ENCODE measurements at places on chromosomes 5 and 9.

DNA sequence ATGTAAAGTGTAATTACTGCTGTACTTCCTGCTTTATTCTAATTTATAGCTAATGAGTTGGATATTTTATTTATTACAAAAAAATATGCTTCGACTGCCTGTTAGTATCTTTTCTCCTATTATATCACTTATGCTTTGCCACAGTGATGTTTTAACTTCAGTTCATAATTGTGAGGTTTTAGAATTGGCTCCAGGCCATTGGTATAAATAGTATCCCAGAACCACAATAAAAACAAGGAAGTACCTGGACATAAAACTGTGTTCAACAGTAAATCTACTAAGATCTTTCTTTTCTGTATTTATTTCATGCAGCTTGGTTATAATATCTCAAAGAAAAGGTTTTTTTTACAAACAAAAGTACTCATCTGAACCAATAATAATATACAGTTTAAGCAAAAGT lies 354.3 kb upstream of the CDH9 start:
- DNase-seq: no peak

DNA sequence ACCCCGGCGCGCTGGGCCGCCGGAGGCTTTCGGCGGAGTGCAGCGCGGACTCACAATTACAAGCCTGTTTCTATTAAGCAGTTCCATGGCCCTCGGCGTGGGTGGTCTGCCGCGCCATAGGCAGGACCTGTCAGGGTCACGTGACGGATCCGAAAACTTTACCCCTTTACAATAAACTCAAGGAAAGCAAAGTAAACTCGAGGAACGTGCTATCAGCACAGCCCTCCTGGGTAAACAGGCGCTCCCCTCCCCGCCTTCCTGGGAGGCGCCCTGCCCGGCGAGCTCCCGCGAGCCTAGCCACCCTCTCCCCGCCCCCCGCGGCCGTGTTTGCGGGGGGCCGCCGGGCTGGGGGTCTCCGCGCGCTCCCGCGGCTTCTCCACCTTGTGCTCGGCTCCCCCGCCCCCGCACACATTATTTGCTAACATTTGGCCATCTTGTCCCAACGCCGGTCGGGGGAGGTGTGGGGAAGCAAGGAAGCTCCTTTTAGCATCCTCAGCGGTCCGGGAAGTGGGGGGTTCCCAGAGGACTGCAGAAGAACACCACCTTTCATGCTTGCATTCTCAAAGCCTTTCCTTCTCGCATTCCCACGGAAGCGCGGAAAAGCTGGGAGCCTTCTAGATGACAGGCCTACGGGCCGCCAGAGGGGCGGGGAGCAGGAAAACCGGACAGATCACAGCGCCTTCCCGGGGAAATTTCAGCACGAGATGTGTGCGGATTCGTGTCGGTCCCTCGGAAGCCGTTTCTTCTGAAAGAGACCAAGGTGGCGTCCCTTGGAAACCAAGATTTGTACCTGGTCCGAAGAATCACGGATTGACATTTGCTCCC lies at the start of gene PTCH1:
TSS of gene PTCH1 (minus strand) at position 238 of the 825 bp plus-strand sequence.
- DNase-seq: no peak

GRCh38 chr9:112378328-112379176 lies 1.4 kb upstream of the HSDL2 start:
- DNase-seq: peak; percentile 17

GRCh38 chr5:2311851-2312250 lies 429.1 kb upstream of the IRX4 start:
- DNase-seq: no peak

DNA sequence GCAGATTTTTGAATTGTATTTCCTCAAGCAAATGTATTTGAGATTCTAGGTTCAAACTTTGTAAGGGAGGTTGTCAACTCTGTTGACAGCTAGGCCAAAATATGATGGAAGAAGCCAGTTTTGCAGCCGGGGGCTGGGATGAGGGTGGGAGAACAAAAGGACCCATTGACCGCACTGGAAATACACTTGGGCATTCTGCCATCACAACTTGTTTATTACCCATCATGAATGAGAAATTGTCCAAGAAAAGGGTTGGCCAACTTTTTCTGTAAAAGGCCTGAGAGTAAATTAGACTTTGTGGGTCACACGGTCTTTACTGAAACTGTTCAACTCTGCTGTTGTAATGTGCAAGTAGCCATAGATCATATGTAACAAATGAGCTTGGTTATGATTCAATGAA lies 221.3 kb upstream of the KLF9 start:
- no peak for DNase-seq

- DNase-seq: no peak
Observed at GRCh38 chr5:1374679-1375055, 29.8 kb upstream of the CLPTM1L start.

DNA sequence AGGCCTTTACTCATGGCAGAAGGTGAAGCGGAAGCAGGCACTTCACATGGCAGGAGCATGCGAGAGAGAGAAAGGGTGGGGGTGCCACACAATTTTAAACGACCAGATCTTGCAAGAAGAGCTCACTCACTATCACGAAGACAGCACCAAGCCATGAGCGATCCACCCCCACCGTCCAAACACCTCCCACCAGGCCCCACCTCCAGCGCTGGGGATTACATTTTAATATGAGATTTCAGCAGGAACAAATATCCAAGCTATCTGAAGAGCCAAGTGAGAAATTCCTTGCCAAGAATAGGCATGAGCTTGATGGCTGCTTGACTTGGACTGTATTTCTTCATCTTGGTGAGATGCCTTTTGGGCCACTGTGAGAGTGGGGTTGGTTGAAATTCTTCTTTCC lies 88.0 kb downstream of the PDZD2 start:
- DNase-seq: no peak

GRCh38 chr5:87210076-87210475 lies 57.6 kb upstream of the RASA1 start:
- no peak for DNase-seq

DNA sequence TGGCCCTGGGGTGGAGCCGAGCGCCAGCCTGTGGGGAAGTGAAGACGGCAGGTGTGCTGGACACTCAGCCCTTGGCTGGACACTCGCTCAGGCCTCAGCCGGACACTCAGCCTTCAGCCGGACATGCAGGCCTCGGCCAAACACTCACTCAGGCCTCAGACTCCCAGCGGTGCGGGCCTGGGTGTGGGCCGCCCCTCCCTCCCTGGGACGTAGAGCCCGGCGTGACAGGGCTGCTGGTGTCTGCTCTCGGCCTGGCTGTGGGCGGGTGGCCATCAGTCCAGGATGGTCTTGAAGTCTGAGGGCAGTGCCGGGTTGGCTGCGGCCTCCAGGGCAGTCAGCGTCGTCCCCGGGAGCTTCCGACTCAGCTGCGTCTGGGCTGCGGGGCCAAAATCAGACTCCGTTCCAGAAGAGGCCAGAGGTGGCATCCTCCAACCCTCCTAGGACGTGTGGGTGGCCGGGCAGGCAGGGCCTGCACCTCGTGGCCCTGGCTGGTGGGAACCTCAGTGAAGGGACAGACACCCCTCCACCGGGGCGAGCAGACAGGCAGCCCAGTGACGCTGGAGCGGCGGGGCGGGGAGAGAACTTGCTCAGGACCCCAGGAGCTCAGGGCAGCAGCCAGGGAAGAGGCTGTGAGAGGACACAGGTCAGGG lies 28.4 kb downstream of the SLC6A18 start:
- no peak for DNase-seq

DNA sequence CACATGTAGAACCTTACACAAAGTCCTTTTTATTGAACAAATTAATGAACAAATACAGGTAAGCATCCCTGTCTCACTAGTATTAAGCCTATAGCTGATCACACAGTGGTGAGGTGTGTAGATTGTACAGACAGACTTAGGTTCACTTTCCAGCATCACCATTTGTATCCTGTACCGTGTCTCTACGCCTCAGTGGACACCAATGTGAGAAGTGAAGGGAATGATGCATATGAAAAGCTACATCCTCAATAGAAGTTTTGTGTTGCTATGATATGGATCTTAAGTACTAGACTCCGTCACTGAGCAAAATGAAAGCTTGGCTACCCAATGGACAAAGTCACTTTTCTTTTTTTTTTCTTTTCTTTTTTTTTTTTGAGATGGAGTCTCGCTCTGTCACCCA lies 46.6 kb downstream of the UGCG start:
- no peak for DNase-seq

DNA sequence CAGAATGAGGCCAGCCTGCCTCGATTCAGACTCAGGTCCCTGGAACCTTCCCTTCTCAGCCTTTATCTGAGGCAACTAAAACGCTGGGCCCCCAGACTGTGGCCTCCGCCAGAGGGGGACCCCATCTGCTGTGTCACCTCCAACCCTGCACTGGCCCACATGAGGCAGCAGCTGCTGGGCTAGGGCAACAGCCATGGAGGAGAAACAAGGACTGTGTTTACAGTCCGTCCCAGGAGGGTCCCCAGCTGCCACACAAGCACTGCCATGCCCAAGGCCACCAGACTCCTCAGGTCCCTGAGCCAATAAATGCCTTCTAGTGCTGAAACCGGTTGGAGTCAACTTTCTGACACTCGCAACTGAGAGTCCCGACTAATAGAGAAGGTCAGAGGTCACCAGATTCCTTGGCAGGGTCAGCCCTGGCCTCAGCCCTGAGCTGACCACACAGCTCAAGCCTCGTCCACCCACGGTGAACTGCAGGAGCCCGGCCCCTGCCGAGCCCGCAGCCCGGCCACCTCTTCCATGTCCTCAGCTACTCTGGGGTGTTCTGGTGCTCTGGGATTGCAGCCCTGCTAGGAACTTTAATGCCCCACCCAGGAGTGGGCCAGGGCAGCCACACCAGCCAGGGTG lies 77.0 kb downstream of the ZNF354C start:
- DNase-seq: no peak

DNA sequence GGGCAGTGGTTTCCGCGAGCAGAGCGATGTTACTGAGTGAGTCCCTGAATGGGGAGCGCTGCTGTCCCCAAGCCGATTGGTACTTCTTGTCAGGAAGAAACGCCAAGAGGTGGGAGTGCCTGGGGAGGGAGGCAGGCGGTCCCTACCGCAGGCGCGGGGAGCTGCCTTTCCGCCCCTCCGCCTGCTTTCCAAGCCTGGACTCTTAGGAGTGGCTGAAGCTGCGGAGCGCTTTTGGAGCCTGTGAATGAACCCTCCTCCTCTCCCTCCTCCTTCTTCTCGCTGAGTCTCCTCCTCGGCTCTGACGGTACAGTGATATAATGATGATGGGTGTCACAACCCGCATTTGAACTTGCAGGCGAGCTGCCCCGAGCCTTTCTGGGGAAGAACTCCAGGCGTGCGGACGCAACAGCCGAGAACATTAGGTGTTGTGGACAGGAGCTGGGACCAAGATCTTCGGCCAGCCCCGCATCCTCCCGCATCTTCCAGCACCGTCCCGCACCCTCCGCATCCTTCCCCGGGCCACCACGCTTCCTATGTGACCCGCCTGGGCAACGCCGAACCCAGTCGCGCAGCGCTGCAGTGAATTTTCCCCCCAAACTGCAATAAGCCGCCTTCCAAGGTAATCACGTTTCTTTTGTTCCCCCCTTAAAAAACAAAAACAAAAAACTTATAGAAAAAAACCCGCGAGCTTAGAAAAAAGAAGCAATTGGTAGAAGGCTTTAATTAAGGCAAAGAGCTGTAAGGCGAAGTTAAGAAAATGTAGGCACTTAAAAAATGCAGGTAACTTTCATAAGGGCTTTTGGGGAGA lies at the start of gene VCAN:
TSS of gene VCAN (plus strand) at position 340 of the 808 bp plus-strand sequence. CDS start 11,775 bp downstream, outside the sequence.
- DNase-seq: no peak

DNA sequence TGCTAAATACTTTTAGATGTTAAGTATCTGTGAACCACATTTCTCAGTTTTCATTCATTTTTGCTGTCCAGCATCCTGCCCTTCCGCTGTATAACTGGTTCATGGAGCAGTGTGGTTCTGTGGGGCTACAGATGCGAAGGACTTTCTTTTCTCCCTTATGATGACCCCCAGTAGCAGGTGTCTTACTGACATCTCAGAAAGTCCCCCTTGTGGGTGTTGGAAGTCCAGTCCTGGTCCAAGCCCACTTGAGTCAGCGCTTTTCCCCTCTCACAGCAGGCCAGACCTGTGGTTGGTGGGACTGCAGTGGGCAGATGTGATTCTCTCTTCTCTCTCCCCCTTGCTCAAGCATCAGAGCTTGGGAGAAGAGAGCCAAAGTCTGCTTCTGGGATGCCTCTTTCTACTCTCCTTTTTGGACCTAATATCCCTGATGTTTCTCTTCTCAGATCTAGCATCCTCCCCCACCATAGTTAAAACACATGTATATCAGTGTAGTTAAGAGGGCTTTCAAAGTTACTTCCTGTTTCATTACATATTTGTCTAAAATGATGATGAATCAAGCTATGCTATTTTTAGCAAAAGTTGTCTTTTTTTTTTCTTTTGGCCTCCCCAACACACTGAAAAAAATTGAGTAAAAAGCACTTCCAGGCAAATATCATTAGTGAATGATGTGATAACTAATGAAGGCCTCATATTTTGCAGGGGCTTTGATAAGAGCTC lies 119.5 kb upstream of the ZNF618 start:
- no peak for DNase-seq

DNA sequence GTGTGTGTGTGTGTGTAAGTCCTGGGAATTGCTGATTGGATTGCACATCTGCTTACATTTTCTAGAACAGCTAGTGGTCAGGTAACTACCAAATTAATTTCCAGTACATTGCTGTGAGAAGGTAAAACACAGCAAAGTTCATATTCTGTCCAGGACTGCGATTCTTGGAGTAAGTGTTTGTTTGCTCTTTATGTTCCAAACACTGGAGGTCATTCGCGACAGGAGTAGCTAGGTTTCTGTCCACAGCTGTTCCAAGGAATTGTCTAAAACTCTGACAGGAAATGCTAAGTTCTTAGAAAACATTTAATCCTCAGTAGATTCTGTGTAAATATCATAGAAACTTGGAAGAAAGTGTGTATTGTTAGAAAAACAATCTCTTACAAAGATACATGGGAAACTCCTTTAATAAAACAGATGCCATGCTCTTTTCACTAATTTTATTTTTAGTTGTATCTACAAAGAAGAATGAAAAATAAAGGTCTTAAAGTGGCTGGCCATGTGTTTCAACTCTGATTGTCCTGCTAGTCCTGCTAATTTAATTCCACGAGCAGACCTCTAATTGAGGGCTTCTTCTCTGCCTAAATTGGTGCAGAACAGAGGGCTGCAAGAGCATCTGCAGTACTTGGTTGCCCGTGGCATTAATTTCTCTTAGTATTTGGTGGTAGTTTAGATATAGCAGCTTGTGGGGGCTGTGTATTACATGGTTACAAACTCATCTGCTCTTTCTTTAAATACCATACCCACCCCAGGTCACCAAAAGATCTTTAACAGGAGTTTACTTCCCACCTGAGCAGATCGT lies 464.5 kb downstream of the RASEF start:
- DNase-seq: no peak

DNA sequence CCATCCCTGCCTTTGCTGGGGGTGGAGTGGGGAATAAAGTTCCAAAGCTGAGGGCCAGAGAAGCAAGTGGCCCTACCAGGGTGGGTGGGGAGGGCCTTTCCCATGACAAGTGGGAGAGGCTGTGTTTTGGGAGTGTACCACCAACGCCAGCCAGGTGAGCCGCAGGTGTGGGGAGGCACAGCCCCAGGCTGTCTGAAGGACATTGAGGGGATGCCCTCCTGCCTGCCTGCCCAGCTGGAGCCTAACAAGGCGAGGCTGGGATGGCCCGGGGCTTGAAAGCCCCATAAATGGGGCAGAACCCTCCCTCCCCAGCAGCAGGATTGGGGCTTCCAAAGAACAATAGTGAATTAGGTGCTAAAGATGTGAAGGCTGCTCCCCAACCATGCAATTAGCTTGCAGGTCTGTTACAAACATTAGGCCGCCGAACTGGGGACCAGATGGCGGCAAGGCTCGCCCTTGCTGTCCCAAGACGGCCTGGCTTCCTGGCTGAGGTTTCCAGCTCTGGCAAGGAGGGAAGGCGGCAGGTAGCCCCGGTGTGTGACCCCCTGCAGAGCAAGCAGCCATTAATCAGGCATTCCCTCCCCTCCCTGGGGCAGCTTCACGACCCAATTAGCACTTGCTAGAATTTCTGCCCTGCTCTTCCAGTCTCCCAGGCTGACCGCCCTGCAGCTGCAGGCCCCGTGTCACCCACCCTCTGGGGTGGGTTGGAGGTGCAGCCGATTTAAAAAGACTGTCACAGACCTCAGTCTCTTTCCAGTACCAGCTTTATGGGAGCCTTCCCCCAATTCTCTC lies 42.9 kb downstream of the FGF18 start:
- DNase-seq: no peak

All from HL-60 (cell line).